Endothelial cell of umbilical vein (primary cell): ENCODE measurements at places on chromosomes 13 and 19.

- peak overlapping the region; percentile 52 for H3K4me3 ChIP-seq
- no peaks in the 10 kb centered on the region for H3K4me1 ChIP-seq
- H3K27me3 ChIP-seq, result no peaks in the 10 kb centered on the region
- no peak overlapping the region for H3K27ac ChIP-seq
- no peak for DNase-seq
Observed at GRCh38 chr19:19106056-19106551, 32.2 kb downstream of the TMEM161A start.

DNA sequence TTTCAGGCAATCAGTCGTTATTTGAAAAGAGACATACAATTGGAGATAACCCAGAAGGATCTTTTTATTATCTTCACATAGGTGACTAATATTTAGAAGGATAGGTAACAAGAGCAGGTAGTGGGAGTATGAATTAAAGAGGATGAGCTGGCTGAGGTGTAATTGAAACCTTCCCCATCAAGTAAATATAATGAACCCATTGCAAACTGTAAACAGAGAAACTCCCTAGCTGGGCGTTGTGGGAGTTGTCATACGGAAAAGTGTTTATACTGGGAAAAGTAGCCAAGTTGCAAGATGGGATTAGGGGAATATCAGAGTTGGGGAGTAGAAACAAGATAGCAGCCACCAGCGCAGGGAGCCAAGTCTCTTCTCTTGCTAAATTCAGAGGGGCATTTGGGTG, 448.4 kb downstream of the COG6 start:
- H3K4me1 ChIP-seq, result no peaks in the 10 kb centered on the region
- no peaks in the 10 kb centered on the region for H3K27me3 ChIP-seq
- no peaks in the 10 kb centered on the region for H3K36me3 ChIP-seq
- no peak for DNase-seq
- H3K27ac ChIP-seq, result no peak overlapping the region
- no peak overlapping the region for H3K4me3 ChIP-seq

DNA sequence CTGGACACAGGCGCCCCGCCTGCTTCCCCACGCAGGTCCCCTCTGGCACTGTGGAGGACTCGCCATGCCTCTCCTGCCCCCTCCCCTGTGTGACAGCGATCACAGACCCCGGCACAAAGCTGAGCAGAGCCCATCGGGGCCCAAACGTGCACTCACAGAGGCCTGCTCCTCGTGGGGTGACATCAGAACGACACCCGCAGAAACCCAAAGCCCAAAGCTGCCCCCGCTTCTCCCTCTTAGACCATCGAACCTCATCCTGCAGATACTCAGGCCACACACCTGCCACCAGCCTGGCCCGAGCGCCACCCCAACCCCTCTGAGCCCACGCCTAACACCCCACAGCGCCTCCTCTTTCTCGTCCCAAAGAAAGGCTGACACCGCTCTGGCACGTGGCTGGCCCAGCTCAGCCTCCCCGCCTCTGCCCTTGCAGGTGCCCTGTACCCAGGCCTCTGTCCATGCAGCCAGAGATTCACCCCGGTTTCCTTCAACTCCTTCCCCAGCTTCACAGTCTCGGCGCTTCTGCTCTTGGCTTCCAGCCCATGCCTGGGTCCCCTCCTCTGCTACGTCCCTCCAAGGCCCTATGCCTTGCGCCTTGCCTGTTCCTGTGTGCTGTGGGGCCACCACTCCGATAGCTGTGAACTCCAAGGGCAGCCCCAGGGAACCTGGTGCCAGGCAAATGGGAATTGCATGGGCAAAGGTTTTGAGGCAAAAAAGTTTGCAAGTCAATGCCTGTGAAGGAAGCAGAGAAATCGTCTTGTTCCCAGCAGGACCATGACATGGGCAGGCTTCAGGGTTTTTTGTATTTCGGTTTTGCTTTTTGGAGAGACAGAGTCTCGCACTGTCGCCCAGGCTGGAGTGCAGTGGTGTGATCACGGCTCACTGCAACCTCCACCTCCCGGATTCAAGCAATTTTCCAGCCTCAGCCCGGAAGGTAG, 831 bp upstream of the CBARP start:
- H3K36me3 ChIP-seq, result peaks cover 16% of the 10 kb centered on the region
- H3K4me3 ChIP-seq, result no peak overlapping the region
- H3K4me1 ChIP-seq, result peaks cover 9% of the 10 kb centered on the region
- no peaks in the 10 kb centered on the region for H3K27me3 ChIP-seq
- H3K27ac ChIP-seq, result no peak overlapping the region

- no peaks in the 10 kb centered on the region for H3K27me3 ChIP-seq
- H3K4me3 ChIP-seq, result no peak overlapping the region
- DNase-seq, result no peak
- H3K4me1 ChIP-seq, result peaks cover 25% of the 10 kb centered on the region
- H3K36me3 ChIP-seq, result no peaks in the 10 kb centered on the region
Observed at GRCh38 chr13:105033999-105034398, 1501.5 kb downstream of the EFNB2 start.

DNA sequence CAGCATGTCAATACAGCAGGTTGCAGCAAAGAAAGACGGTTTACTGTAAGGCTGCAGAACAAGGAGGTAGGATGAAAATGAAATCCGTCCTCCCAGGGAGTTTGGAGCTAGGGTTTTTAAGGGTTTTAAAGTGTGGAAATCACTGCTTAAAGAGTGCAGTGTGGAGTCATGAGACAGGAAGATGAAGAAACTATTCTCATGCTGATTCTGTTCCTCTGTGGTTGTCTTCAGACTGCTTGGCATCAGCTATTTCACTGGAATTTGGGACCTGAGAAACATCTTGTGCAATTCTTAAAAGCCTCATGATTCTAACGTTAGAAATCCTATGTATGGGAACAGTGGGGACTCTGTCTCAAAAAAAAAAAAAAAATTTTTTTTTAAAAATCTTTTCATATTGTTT, 11.4 kb downstream of the ZNF331 start:
- H3K36me3 ChIP-seq, result no peaks in the 10 kb centered on the region
- H3K27ac ChIP-seq, result no peak overlapping the region
- H3K4me1 ChIP-seq, result peaks cover 8% of the 10 kb centered on the region
- no peaks in the 10 kb centered on the region for H3K27me3 ChIP-seq
- no peak overlapping the region for H3K4me3 ChIP-seq

- no peak overlapping the region for H3K27ac ChIP-seq
- no peaks in the 10 kb centered on the region for H3K36me3 ChIP-seq
- H3K4me1 ChIP-seq, result no peaks in the 10 kb centered on the region
- no peak overlapping the region for H3K4me3 ChIP-seq
Observed at GRCh38 chr13:78689011-78689410, 30.1 kb upstream of the OBI1 start.

DNA sequence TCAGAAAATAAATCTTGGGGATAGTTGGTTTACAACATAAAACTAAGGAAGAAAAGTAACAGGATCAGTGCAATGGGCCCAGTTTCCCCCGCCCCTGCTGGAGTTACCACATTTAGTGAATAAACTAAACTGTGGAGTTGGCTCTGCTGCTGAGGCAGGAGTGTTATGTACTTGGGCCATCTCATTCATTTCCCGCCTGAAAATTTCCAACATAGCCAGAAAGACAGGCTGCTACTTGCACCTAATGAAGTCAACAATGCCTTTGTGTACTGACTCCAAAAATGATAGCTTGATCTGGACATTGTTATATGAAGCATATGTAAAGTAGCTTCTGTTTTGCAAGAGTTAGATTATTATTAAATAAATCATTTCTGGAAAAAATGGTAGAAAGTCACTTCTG, 7.9 kb upstream of the RNASEH2B start:
- H3K27ac ChIP-seq, result no peak overlapping the region
- H3K36me3 ChIP-seq, result no peaks in the 10 kb centered on the region
- peaks cover 5% of the 10 kb centered on the region for H3K27me3 ChIP-seq
- H3K4me3 ChIP-seq, result no peak overlapping the region
- no peaks in the 10 kb centered on the region for H3K4me1 ChIP-seq
- no peak for DNase-seq

DNA sequence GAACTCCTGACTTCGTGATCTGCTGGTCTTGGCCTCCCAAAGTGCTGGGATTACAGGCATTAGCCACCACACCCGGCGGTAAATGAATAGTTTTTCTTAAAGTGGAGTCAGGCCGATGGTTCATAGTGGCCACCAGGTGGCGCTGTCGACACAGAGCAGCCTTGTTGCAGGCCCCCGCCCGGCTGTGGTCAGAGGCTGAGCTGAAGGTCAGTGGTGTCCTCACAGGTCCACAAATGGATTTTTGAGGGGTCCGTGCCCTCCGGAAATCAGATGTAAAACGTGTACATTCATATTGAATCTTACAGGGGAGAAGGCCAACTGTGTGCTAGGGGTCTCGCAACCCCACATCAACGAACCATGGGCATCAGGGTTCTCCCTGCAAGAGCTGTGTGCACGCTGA, 13.4 kb upstream of the WDR18 start:
- peaks cover 10% of the 10 kb centered on the region for H3K36me3 ChIP-seq
- no peak overlapping the region for H3K27ac ChIP-seq
- H3K27me3 ChIP-seq, result no peaks in the 10 kb centered on the region
- no peak for DNase-seq

- H3K4me1 ChIP-seq, result no peaks in the 10 kb centered on the region
- H3K27ac ChIP-seq, result no peak overlapping the region
Observed at GRCh38 chr13:109088624-109088917, 459.2 kb downstream of the MYO16 start.

GRCh38 chr13:90956031-90956430, 391.5 kb upstream of the MIR17HG start:
- H3K27me3 ChIP-seq, result no peaks in the 10 kb centered on the region
- no peaks in the 10 kb centered on the region for H3K4me1 ChIP-seq
- no peak overlapping the region for H3K4me3 ChIP-seq

DNA sequence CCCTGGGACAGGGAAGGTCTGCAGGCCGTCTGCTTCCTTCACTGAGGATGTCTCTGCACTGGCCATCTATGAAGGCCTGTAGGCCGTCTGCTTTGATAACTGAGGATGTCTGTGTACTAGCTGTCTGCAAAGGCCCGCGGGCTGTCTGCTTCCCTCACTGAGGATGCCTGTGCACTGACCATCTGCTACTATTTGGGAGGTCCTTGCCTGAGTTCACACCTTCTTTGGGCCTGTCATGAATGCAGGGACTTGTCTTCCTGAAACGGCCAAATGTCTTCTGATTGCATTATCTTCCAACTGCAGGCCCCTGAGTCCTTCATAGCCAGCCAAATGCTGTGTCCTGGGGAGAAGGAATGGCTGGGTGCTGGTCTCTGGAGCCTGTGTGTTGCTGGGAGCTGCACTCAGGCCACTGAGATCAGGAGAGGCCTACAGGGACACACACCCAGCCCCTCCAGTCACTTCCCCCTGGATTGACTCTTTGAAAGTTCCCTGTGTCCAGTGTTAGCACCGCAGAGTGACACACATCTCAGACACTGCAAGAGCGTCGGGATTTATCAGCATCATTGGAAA, 72.9 kb downstream of the TEX29 start:
- no peaks in the 10 kb centered on the region for H3K27me3 ChIP-seq
- no peaks in the 10 kb centered on the region for H3K4me1 ChIP-seq
- no peak overlapping the region for H3K4me3 ChIP-seq

DNA sequence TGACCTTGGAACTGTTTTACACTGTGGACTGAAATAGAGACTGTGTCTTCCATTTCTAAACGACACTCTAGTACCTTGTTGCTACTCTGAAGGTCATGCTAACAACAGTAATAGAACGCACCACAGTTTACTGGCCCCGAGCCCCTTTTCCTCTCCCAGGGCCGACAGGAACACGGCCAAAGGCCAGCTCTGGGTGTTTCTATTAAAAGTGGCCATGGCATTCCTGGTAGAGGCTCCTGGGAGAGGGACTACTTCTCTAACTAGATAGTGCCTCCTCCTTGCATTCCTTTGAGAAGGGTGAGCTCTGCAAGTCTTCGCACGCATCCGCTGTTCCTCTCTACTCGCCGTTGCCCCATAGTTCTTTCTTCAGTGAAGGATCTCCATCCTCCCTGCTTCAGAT, 18.7 kb upstream of the SIAH3 start:
- peaks cover 4% of the 10 kb centered on the region for H3K27me3 ChIP-seq
- H3K4me3 ChIP-seq, result no peak overlapping the region
- DNase-seq, result no peak
- H3K27ac ChIP-seq, result no peak overlapping the region
- H3K4me1 ChIP-seq, result peaks cover 8% of the 10 kb centered on the region
- no peaks in the 10 kb centered on the region for H3K36me3 ChIP-seq

DNA sequence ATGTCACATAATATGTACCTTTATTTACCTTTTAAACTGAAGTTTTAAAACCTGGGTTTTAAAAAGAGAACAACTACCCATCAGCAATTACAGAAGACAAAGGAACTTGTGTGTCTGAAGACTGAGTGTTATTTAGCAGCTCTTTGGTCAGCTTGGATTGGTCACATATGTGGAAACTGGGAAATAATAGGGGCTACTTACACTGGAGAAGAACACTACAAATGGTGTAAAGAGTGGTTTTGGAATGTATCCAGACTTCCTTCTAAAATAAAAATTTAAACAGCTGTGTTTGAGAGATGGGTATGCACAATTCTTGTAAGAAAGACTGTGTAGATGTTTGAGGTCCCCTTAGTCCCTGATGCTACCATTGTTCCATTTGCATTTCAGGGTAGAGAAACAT, 13.3 kb downstream of the TNFRSF19 start:
- no peak overlapping the region for H3K4me3 ChIP-seq
- peaks cover 10% of the 10 kb centered on the region for H3K4me1 ChIP-seq
- H3K27ac ChIP-seq, result no peak overlapping the region
- H3K27me3 ChIP-seq, result peaks cover 43% of the 10 kb centered on the region
